Posterior vena cava (tissue), 2 donors: ENCODE measurements at places on chromosomes 12 and 14. TPM values are rescaled to one million over a fixed set of nuclear protein-coding genes. Genes with fewer than 3 reads are reported as not detected.

MYG1 gene
- 35.6 TPM for total RNA-seq

GPR132 gene
- 1.8 TPM for total RNA-seq

CPNE8 gene
- total RNA-seq = 22.8 TPM

MYRFL gene
- not detected for total RNA-seq

ETFBKMT gene
- total RNA-seq = 2.9 TPM

DNA sequence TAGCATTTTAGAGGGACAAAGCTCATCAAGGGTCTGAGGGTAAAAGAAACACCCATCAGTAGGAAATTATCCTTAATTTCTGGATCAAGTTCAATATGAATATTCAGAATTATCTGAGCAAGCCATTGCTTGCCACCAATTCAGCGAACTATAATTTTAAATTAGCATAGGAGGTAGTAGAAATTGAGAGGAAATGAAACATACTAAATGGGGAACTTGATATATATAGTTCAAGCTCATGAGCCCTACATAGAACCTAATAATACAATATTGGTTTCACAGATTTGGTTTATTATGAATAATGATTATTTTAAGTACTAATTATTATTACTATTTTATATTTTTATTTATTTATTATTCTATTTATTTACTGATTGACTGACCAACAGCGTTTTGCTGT lies 42.1 kb upstream of the GXYLT1 start:
- DNase-seq = no peak

GRCh38 chr12:69898236-69898635 lies 73.2 kb downstream of the MYRFL start:
- DNase-seq = no peak

DNA sequence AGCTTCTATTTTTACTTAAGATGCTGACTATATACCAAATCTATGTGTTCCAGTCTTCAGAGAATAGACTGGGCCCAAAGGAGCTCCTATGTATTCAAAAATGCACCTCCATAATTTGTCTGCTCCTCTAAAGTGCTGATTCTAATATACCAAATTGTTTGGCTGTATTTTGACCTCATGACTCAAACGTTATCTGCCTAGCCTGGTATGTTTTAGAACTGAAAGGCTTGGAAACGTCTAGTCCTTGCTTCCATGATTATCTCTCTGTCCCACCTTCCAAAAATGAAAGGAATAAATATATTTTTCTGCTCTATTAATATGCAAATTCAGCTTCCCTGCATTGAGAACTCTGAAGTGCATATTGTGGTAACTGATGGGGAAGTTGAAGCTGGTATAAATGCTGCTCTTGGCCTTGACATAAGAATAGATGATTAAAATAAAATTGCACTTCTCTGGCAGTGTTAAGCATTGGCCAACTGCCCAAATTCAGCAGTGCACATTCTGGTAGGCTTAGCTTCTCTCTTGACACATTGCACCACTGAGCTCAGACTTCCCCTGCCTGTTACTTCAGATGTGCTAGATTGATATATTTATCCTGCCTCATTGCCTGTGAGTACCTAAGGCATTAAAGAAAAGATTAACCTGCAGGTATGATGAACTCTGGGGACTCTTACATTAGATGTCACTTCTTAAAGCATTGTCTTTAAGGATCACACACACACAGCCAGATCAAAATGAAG lies 882.3 kb downstream of the RPS29 start:
- no peak for DNase-seq

DNA sequence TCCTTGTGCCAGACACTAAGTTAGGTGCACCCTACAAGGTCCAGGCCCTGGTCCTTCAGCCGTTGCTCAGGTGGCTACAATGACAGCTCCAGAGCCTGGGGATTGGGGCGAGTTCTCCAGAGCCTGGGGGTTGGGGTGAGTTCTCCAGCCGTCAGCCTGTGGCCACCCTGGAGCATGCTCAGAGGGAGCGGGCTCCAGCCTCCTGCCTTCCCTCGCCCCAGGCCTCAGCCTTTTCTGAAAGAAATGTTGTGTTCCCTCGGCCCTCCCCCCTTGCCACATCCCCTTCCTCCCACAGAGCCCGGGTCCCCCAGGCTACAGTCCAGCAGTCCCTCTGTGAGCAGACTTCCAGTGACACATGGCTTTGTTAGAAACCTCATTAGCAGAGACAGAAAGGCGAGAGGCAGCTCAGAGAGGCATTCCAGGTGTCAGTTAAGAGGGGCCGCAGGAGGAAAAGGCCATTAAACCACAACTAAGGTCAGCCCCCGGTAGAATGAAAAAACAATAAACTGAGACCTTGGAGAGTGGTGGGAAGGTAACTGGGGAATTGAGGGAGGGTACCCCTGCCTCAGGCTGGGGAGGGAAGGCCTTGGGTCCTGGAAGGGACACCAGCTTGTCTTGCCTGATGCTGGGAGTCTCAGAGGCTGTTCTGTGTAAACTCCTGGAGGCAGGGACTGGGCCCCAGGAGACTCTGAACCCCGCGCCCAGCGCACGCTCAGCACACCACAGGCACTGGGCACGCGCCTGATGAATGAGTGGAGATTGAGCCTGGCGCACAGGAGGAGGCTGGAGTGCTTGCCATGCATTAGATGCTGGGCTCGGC lies 23.1 kb upstream of the COL2A1 start:
- no peak for DNase-seq

- no peak for DNase-seq
These were observed 8.2 kb downstream of the ALDH1L2 start for GRCh38 chr12:105076098-105076497.

DNA sequence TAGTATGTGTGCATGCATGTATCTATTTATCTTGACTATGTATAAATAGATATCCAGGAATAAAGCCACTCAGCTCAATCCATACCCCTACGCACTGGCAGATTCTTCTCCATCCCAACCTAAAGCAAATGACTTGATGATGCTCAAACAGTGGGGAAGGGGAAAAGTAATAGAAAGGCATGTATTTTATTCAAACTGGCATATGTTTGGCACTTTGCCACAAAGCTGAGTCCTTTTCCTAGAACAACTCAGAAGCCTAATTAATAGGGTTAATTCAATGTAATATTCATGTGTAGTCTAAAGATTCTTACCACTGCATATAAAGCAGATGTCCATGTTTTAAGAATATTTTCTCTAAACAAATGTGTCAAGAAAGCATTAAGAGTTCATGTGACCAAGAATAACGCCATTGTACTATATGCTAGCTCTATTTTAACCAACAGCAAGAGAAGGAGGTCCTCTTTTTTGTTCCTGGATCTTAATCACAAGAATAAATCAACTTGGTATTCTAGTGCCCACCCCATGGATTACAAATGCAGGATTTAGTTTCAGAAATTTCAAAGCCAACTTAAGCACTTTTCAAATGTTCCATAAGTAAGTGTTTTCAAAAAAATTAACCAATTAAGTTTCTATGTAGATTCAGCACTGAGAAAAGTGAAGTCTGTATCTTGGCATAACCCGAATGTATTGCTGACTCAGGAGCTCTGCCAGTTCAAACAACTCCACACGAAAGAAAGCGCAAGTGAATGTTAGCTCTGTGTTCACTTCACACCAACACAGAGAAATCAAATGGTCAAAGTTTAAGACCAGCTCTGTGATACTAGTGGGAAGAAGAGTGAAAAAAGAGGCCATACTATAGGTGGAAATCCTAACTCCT lies 233.6 kb downstream of the MED13L start:
- no peak for DNase-seq

DNA sequence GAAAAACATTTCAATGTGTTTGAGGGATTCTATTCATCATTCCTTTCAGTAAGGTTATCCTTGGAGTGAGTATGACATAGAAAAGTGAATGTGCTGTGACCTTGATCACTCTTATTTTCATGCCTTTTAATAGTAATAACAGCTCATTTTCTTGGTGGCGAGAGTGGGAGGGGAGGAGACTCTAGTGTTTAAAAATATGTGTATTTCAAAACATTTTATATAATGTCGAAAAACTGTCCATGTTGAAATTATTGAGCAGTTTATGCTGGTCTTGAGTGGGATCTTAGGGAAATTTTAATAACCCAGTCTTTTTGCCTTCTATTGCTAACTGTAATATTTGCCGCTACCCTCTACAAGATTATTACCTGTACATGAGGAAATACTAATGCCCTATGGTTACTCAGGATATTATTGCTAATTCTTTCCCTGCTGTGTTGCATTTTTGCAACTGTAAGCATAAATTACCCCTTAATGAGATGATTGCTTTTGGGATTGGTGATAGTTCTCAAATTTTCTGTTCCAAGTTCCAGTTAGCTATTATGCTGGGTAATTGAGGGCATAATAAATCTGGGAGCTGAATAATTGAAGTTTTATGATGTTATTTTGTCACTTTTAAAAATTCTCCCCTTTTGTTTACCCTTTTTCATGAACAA lies 21.9 kb downstream of the ATF7IP start:
- no peak for DNase-seq

- no peak for DNase-seq
These were observed 32.9 kb downstream of the LGR5 start for GRCh38 chr12:71472441-71472911.

GRCh38 chr12:98803468-98804209 lies 158.5 kb downstream of the APAF1 start:
- DNase-seq = no peak

DNA sequence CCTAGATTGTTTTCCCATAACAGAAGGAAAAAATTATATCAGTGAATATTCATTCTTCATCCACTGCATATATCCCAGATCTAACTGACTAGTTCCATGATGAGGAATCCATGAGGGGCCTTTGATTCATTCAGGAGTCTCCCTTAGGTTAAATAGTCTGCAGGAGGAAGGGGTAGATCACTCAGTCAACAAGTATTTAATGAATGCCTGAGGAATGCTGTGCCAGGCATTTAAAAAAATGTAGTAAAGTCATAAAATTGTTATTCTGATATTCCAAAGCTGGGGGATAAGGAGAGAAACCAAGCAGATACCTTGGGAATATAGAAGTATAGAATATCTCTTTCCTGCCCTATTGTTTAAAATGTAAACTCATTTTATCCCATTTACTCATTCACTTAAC lies 216.2 kb upstream of the CAND1 start:
- no peak for DNase-seq

GRCh38 chr12:76375939-76376338 lies 27.7 kb upstream of the BBS10 start:
- no peak for DNase-seq

GRCh38 chr14:103385152-103385928 lies at the start of gene MARK3:
Gene MARK3, plus strand, starts transcription at chr14:103385415. Its CDS starts 615 bp downstream, at chr14:103386030.
- peak; percentile 100 for DNase-seq

- DNase-seq = peak; percentile 78
These were observed 717 bp downstream of the WNT10B start for GRCh38 chr12:48970702-48971334.

DNA sequence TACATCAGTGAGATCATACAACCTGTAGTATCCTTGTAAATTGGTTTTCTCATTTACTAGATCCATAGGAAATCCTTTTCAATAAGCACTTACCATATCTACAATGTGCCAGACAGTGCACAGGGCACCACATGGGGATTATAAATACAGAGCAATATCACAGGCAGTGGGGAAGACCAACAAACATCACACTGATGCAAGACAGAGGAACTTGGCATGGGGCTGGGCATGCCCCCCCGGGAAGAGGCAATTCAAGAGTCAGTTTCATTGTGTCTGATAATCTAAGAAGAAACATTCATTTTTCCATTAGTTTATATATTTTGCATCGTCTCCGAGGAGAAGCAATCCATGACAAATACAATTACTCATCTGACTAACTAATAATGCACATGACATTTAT lies 16.2 kb downstream of the NT5DC3 start:
- no peak for DNase-seq
